Stimulated activated CD4-positive, alpha-beta T cell treated with anti-CD3 and anti-CD28 coated beads, Interleukin-4, amount 100 ng/mL, for 4 hours (primary cell): ENCODE measurements at places on chromosomes 3 and 15.

- DNase-seq, result no peak
These were observed 294.0 kb upstream of the SOX2 start for GRCh38 chr3:181417748-181418147.

GRCh38 chr3:67940210-67940952, 286.0 kb upstream of the SUCLG2 start:
- DNase-seq, result no peak

GRCh38 chr3:28699283-28699682, 350.7 kb upstream of the AZI2 start:
- no peak for DNase-seq

GRCh38 chr3:80465746-80466145, 697.9 kb upstream of the ROBO1 start:
- no peak for DNase-seq

DNA sequence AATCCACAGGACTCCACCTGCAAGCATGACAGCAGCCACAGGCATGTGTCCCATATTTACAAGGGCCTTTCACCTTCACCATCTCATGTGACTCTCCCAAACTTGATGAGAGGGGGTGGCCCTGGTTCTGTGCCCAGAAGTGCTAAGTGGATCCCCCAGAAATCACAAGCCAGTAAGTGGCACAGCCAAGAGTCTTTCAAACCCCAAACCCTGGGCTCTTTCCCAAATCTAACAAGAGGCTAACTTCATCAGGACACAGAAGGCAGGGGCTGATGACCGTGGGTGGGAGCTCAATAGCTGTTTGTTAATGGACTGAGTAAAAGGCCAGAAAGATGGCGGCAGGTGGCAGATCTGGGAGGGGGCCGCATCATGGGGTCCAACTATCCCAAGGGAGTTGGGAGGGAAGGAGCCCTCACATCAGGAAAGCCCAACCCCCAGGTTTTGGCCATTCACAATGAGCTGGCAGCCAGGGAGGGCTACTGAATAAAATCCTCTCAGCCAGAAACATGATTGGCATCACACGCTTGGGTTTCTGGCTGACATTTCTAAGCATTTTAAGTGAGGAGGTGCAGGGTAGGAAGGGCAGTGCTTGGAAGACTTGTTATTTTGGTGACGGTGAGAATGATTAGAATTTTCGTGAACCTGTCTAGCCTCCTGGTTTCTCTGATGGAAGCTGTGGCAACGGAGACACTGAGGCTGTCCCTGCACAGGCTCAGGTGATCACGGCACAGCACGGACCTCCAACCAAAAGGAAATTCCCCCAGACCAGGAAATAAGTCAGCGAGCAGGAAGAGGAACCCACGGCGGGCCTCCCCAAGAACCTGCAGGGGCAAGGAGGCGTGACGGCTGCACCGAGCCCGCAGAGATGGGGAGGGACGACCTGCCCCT, 109.3 kb downstream of the OXNAD1 start:
- DNase-seq, result no peak

- DNase-seq, result no peak
These were observed 40.0 kb downstream of the CTXND1 start for GRCh38 chr15:80211976-80212375.

GRCh38 chr3:149713730-149714654, 38.3 kb downstream of the COMMD2 start:
- DNase-seq, result no peak

DNA sequence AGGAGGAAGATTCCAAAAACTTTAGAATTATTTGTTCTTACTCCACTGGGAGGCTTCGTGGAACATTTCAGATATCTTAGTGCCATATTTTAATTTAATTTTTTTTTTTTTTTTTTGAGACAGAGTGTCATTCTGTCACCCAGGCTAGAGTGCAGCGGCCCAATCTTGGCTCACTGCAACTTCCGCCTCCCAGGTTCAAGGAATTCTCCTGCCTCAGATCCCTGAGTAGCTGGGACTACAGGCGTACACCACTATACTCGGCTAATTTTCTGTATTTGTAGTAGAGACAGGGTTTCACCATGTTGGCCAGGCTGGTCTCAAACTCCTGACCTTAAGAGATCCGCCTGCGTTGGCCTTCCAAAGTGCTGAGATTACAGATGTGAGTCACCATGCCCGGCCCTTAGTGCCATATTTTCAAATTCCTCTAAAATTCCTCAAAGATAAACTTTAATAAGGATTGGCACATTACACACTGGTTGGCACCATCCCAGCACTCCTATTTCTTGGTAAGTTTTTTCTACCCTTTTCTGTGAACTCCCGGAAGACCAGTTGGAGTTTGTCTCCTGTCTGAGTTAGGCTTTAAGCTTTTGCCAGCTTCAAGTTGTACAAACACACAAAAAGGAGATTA, 693.7 kb downstream of the MCTP2 start:
- DNase-seq, result no peak

DNA sequence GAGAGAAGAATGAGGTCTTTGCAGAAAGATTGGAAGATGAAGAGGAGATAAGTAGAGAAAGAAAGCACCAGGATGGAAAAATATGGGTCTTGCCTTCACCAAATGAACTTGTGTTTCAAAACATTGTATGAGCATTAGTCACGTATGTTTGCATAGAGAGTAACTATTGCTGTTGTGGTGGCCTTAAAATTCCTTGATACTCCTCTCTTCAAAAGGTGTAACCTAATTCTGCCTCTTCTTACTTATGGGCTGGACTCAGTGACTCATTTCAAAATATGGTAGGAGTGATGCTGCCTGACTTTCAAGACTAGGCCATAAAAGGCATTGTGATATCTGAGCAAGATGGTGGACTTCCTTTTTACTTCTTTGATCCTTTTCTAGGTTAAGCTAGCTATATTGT, 228.7 kb upstream of the ZNF385D start:
- DNase-seq, result no peak

DNA sequence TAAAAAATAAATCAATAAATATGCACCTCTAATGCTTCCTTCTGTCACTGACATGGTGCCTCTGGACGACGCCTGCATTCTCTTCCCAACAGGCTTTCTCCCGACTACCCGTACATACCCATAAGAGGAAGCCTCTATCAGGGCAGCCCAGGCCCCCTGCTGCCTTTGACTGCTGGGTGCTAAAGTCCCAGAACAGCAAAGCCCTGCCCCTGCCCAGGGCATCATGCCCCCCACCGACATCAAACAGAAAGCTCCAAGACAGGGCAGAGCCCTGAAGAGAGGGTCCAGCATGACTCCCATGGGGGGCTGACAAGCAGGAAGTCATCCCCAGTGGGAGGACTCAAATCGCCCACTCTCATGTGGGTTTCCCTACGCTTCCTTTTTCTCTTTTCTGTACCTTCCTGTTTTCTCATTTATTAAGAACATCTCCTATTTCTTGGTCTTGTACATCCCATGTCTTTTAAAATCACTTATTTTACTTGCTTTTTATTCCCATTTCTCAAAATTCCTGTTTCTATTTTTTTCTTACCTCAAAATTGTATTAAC, 23.4 kb downstream of the XPC start:
- DNase-seq, result no peak

- no peak for DNase-seq
These were observed 52.4 kb downstream of the ATOSA start for GRCh38 chr15:52626671-52627369.

- DNase-seq, result no peak
These were observed 28.2 kb downstream of the MEIS2 start for GRCh38 chr15:37072181-37072580.

DNA sequence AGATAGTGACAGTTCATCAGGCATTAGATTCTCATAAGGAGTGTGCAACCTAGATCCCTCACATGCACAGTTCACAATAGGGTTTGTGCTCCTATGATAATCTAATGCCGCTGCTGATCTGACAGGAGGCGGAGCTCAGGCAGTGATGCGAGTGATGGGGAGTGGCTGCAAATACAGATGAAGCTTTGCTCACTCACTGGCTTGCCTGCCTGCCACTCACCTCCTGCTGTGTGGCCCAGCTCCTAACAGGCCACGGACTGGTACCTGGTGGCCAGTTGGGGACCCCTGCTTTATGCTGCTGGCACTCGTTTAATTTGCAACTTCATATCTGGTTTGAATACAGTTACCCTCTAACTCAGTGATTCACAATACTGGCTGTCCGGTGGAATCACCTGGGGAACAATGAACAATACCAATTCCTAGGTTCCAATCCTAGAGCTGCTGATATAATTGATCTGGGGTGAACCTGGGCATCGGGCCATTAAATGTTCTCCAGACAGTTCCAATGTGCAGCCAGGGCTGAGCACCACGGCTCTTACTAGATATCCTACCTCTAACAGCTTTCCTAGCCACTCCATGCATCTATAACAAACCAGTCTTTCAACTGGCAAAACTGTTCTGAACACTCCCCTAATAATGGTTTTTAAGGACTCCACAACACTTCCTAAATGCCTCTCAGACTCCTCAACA, 131.4 kb downstream of the ATP1B3 start:
- DNase-seq, result no peak

- no peak for DNase-seq
These were observed 72.6 kb upstream of the RORA start for GRCh38 chr15:61301701-61302100.

DNA sequence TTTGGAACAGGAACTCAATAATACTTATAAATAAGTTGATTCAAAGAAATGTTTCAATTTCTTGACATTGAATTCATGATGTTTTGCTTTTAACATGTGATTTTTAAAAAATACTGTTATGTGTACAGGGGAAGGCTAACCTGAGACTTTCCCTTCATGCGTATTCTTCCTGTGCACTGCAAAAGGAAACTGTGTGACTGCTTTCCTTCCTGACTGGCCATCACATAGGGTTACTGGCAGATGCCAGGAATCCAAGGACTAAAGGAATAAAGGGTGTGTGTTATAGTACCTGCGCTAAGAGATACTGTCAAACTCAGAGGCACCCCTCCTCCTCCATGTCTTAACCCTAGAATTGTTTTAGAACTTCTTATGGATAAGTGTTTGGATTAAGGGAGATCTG, 236.0 kb downstream of the UBE2E2 start:
- DNase-seq, result no peak

DNA sequence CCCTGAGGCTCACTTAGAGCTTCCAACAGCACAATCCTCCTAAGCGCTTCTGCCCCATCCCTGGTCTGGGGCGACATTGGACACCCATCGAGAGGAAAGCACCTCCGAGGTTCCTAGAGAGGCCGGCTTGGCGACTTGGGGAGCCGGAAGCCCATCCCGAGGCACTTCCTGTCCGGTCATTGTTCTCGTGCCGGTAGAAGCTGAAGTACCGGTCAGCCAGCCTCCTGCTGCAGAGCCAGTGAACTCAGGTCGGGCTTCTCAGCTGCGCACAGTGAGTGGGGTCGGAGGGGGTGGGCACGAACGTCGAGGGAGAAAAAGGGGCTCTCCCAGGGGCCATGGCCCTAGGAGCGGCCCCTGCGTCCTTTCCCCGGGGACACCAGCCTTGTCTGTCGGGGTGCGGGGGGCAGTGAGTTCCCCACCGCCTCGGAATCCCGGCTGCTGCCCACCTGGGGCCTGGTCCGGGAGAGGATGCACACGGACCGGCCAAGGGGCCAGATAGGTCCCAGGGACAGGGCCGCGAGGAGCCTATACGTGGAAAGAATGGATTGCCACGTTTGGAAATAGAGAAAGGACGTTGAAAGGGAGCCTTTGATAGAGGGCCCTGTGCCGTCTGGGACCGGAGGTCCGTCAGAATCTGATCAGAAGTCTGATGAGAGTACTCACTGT, at the start of gene ZNF35:
Gene ZNF35 (plus strand): TSS at position 169 of the 666 bp plus-strand sequence. CDS start 2,336 bp downstream, outside the sequence.
- no peak for DNase-seq
